ENCODE measurements at places on chromosomes 12 and 14. TPM values are rescaled to one million over a fixed set of nuclear protein-coding genes. Genes with fewer than 3 reads are reported as not detected.

Gene CLEC2A
- total RNA-seq, result not detected

Gene TSPAN9
- total RNA-seq, result 0.31 TPM

Gene SPIC
- not detected for total RNA-seq

Gene TNFAIP2
- 116 TPM for total RNA-seq

Gene GPR84
- total RNA-seq, result 4.0 TPM

Gene ACVR1B
- 0.28 TPM for total RNA-seq

Gene IPO8
- total RNA-seq, result 38.5 TPM

Gene TPPP2
- total RNA-seq, result not detected

Gene RIMKLB
- 0.49 TPM for total RNA-seq

Gene ZNF891
- 0.74 TPM for total RNA-seq

Gene CCDC196
- total RNA-seq, result not detected

Gene TMEM120B
- total RNA-seq, result 10.4 TPM

Gene ZNF605
- 3.6 TPM for total RNA-seq

Gene CEBPE
- total RNA-seq, result 0.21 TPM

Gene CLEC1B
- total RNA-seq, result not detected

Gene LAG3
- 5.2 TPM for total RNA-seq

DNA sequence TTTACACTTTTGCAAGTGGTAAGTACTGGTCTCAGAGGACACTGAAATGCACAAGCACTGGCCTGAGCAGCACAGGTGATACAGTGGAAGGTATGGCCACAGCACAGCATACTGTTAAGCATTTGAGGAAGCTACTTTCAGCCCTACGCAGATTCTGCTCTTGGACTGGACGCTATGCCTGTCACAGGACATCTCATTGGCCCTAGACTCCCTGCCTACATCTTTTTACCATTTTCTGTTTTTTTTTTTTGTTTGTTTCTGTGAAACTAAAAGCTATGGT lies 144.2 kb upstream of the ABCD2 start:
- DNase-seq, result no peak

GRCh38 chr14:69587389-69587788 lies 12.7 kb upstream of the CCDC177 start:
- DNase-seq, result no peak

GRCh38 chr14:104317492-104317805 lies 179.1 kb downstream of the KIF26A start:
- no peak for DNase-seq

- no peak for DNase-seq
Observed at GRCh38 chr14:66038618-66039017, 447.6 kb upstream of the CCDC196 start.

- DNase-seq, result no peak
Observed at GRCh38 chr12:111202237-111202915, 166.5 kb downstream of the PHETA1 start.

DNA sequence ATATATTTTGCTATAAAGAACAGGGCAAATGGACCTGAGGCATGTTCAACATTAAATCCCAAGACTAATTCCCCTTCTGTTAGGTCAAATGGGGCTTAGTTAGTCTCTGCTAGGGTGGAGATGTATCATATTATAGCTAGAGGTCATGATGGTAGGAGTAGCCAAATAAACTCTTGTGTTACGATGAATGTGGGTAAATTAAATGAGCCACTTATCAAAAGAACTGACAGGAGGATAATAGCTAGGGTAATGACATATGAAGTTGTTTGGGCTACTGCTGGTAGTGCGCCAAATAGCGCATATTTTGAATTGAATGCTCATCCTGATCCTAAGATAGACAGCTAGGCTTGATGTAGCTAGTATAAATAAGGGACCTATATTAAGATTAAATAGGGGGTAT lies 445.0 kb downstream of the GXYLT1 start:
- no peak for DNase-seq

GRCh38 chr12:48600552-48600951 lies 30.7 kb upstream of the LALBA start:
- no peak for DNase-seq

- no peak for DNase-seq
Observed at GRCh38 chr12:101372431-101372830, 35.1 kb downstream of the ARL1 start.

- no peak for DNase-seq
Observed at GRCh38 chr14:103512701-103513611, 9.7 kb downstream of the CKB start.

GRCh38 chr12:74595696-74596095 lies 58.1 kb downstream of the ATXN7L3B start:
- no peak for DNase-seq

DNA sequence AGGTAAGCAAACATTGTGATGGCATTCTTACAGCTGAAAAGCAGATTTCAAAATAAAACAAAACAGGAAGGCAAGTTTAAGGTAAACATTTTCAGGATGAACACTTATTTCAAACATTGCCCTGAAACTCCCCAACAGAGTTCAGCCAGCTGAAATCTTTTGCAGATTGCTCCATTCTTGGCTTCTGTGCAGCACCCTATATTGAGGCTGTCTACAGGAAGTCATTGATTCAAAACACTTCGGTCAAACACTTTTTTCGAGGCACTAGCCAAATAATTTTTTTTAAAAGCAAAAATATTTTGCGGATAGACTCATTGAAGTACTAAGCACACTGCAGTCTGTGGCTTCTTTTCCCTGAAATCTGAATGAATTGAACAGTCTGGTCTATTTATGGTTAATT lies 318.1 kb upstream of the PDE3A start:
- DNase-seq, result no peak

GRCh38 chr14:37083599-37083998 lies 88.8 kb downstream of the SLC25A21 start:
- no peak for DNase-seq

DNA sequence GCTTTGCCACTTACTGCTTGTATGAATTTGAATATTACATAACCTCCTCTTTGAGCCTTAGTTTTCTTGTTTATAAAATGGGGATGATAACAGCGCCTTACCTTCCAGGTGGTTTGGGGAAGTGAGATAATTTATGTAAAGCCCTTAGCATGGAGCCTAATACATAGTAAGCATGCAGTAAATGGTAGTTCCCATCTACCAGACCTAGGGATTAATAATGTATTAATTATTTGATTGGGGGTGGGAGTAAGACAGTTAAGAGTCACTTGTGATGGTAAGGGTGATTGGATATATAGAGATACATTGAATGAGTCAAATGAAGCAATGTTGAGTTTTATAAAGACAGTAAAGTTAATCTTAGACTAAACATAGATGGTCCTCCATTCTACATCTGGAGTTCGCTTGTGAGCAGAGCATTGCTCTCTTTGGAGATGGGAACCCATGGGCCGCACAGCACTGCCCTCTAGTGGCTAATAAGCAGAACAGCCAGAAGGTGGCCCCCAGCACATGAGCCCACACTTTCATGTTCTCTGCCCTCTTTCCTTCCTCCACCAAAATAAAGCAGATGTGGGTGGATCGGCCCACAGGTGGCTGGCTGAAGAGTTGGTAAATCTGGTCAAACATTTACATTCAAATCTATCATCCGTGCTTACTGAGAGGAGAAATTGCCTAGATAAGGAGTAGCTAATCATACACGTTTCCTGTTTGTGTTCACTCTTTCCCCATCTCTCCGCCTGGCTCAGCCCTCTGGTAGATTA lies 26.5 kb upstream of the TAMALIN start:
- DNase-seq, result no peak

GRCh38 chr14:90388437-90388836 lies 8.4 kb upstream of the CALM1 start:
- no peak for DNase-seq

DNA sequence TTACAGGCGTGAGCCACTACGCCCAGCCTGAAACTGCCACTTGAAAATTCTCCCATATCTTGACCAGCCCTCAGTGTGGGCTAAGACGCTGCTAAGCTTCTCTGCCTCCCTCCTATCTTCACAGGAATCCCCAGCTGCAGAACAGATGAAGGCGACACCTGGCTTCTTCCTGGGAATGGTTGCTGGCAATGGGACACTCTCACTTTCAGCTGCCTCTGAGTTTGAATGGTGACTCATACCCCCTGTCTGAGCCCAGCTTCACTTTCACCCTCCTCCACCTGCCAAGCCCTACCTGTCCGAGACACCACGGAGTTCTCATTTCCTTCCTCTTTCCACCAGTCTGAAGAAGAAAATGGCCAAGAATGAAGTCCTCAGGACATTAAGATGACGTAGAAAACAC lies 18.3 kb upstream of the VASH1 start:
- DNase-seq, result no peak

DNA sequence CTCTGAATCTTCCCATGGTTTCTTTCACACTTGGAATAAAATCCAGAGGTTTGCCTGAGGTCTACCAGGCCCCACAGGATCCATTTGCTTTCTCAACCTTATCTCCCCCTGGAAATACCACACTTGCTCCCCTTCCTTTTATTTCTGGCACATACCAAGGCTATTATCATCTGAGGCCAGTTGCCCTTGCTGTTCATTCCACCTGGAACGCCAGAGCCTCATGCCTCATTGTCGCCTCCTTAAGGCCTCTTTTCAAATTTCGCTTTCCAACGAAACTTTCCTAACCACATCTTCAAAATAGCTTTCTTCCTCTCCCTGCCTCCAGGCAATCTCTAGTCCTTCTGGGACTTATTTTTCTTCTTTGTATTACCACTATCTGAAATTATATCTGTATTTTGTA lies 11.2 kb upstream of the LRIG3 start:
- no peak for DNase-seq

DNA sequence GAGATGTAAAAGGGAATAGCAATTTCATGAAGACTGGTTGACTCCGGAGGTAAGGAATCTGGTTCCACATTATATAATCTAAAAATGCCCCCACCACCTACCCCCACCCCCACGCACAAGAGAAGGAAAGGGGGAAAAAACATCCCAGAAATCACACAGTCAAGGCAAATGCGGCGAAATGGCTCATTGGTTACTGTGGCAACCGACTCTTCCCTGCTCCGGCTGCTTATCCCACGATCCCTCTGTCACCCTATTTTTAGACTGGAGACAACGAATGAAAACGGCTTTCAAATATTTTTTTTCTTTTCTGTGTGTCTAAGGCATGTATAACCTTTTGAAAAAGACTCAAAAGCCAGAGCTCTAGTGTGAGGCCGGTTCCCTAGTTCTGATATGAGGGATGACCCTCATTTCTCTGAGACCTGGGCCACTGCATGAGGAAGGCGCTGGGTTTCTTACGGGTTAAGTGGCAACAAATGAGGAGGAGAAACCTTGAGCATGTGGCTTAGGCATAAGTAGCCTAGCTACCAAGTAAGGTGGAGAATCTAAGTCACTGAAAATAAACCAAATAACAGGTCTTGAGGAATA lies 148.3 kb upstream of the GRIN2B start:
- DNase-seq, result no peak

GRCh38 chr12:58097741-58098140 lies 156.4 kb downstream of the ATP23 start:
- DNase-seq, result no peak

DNA sequence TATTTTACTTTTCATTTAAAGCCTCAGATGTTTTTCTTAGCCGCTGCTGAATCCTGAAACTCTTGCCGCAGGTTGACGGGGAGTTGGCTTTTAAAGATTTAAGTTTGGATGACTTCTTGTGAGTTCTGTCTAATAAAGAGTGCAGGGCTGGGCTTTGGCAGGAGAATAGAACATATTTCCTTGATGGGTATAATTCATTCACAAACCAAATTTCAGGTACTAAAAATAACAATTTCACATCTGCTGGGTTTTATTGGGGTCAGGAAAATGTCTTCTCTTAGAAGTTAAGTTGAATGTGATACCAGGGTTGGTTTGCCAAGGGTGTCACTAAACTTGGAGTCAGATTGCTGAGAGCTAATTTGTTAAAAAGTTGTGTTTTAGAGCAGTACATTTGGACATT lies 9.7 kb downstream of the SP1 start:
- no peak for DNase-seq

DNA sequence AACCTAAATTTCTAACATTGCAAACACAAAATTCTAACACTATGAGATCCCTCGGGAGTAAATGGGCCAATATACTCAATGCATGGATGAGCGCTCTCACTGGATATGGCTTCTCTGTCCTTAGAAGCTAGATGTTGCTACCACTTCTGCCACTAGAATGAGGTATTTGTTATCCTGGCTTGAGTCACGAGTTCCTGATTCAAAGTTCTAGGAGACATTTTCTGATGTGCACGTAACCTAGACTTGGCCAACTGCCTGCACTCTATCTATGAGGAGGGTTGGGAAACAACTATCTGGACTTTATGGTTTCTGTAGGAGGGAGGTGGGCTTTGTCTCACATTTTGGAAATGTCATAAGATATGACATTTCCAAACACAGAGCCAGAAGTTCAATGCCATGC lies 37.6 kb downstream of the FERMT2 start:
- no peak for DNase-seq

- no peak for DNase-seq
Observed at GRCh38 chr14:64656986-64657385, 47.2 kb upstream of the PLEKHG3 start.

DNA sequence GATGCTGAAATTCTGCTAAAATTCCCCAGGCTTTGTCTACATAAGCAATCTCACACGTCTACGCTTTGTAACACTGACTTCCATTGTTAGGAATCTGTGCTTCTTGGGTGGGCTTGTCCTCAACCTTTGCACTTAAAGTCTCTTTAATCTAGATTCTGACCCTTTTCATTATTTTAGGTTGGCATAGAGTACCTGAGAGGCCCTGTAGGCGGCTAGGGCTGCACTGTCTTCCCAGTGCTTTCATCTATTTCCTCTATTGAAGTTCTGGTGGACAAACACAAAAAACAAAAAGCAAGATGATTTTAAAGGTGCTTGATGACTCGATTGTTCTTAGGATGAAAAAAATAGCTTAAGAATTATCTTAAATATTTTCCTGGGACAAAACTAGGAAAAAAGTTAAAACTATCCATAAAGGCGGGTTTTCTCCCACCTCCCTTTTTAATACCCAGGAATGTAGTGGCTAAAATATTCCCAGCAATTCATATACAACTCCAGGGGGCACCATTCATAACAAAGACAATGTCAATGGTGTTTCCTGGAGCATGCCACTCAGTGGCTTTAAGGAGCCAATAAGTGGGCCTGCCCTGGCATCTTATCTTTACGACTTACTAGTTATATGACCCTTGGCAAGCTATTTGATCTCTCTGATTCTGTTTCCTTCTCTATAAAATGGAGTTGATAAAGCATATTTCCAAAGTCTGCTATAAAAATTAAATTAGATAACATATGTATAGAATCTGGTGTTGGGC lies 197.5 kb downstream of the STXBP6 start:
- DNase-seq, result no peak

- no peak for DNase-seq
Observed at GRCh38 chr12:95740751-95741150, 49.8 kb downstream of the NTN4 start.

- DNase-seq, result no peak
Observed at GRCh38 chr14:99976681-99977080, 88.5 kb upstream of the EVL start.

- no peak for DNase-seq
Observed at GRCh38 chr12:89326239-89327040, 25.9 kb downstream of the DUSP6 start.

DNA sequence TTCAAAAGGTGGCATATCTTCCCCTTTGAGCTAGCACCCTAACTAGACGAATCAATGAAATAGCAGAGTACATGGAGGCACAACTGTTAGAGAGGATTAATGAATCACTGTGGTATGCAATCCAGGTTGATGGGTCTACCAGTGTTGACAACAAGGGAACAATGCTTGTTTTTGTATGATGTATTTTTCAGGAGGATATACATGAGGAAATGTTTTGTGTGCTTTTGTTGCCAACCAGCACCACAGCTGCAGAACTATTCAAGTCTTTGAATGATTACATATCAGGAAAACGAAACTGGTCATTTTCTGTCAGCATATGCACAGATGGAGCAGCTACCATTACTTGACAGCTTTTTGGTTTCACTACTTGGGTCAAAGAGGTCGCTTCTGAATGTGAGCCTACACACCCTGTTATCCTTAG lies 142.6 kb downstream of the GPHN start:
- DNase-seq, result peak; percentile 76

Data from GM12878 (cell line).